Activated T-helper 1 cell treated with anti-CD3 and anti-CD28 coated beads, Interleukin-12 subunit alpha, Interleukin-12 subunit beta, Interleukin-2, Interleukin-4 antibody, amounts not matched to agents 30 ng/mL and 10 ng/mL and 1 ng/mL, durations not matched to agents 14 hours and 24 hours and 36 hours (primary cell): ENCODE measurements at places on chromosomes 2 and 18.
A peak's percentile ranks its signal among the peaks of the same experiment; 100 is the strongest.

GRCh38 chr2:85273738-85274731 lies 53.8 kb downstream of the TGOLN2 start:
- DNase-seq: no peak

DNA sequence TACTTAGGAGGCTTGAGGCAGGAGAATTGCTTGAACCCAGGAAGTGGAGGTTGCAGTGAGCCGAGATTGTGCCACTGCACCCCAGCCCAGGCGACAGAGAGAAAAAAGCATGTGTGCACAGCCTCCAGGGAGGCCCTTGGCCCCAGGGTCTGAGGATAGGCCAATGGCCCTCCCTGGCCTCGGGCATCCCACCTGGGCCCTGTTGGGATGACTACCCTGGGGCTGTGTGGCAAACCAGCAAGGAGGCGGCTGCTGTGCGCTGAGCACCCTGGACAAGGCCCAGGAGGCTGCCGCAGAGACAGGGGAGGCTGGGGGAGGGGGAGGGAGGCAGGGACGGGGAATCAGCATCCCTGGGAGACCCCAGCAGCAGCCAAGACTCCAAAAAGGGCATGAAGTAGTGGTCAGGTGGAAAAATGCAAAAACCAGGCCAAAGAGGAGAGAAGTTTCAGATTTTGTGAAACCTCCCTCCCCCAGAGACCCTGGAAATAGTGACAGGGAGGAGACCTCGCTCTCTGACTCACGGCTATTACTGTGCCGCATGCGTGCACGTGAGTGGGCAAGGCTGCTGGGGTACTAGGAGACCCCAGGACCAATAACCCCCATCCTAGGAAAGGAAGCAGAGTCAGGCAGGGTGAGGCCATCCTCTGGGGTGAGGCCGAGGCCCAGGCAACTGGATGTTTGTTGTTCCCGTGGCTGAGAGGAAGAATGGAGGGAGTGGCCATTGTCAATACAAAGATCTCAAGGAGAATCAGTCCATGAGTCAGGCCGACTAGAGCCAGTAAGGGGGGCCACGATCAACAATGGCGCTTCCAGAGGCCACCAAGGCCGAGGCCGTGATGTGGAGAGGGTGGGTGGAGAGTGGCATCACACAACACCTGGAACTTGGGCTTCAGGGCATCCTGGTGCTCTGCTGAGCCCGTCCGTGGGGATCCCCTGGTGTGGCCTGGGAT lies 16.0 kb upstream of the B3GNT7 start:
- DNase-seq: no peak

- no peak for DNase-seq
Observed at GRCh38 chr18:53795610-53796009, 428.9 kb downstream of the MBD2 start.

DNA sequence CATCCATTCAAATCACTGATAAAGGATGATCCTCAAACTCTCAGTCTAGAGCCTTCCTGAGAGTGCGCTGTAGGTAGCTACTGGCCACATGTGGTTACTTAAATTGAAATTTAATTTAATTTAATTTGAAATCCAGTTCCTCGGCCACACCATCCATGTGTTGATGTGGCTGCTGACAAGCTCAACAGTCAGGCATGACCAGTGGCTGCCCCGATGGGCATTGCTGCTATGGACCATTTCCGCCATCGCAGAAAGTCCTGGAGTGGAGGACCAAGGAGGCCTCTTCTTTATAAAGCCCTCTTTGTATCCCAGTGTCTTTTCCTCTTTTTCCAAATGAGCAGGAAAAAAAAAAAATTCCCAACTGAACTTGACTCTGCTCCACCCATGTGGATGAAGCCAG lies 100.6 kb downstream of the HDAC4 start:
- no peak for DNase-seq

- DNase-seq: no peak
Observed at GRCh38 chr2:174635015-174635593, 37.5 kb upstream of the WIPF1 start.

- DNase-seq: no peak
Observed at GRCh38 chr2:67394734-67395133, 2.4 kb upstream of the ETAA1 start.

GRCh38 chr18:77461062-77461688 lies 211.5 kb downstream of the GALR1 start:
- no peak for DNase-seq

DNA sequence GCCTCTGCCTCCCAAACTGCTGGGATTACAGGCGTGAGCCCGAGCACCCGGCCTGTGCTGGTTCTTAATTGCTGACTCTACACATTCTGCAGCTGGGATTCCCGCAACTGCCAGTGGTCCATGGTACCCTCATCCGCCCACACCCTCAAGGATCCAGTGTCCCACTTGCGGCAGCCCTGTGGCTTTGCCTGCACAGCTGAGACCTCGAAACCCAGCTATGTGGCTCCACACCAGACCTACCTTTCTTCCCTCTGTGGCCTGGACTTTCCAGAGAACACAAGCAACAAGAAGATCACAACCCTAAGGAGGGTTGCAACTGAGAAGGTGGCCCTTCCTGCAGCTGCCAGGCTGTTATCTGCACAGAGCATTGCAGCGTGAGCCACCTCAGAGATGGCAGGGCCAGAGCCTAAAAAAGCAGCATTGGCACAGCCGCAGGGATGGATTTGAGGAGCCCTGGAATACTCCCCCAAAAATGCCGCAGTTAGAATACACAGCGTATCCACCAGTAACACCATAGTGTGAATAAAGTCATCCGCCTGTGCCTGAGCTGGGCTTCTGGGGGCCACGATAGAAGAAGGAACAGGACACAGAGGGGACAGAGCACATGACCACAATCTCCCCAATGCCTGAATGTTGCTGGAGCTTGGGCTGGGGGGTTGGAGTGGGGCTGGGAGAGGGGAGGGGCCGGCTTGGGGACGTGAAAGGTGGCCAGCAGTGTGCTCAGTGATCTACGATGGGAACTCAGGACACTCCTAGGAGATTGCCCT lies 1.9 kb downstream of the GPR55 start:
- no peak for DNase-seq

DNA sequence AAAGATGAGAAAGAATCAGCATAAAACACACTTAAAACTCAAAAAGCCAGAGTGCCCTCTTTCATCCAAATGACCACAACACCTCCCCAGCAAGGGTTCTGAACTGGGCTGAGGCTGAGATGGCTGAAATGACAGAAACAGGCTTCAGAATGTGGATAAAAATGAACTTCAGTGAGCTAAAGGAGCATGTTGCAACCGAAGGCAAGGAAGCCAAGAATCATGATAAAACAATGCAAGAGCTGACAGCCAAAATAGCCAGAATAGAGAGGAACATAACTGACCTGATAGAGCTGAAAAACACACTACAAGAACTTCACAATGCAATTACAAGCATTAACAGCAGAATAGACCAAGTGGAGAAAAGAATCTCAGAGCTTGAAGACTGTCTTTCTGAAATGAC lies 12.2 kb upstream of the PSMA8 start:
- no peak for DNase-seq

- DNase-seq: no peak
Observed at GRCh38 chr2:44974064-44974715, 32.7 kb downstream of the SIX3 start.

DNA sequence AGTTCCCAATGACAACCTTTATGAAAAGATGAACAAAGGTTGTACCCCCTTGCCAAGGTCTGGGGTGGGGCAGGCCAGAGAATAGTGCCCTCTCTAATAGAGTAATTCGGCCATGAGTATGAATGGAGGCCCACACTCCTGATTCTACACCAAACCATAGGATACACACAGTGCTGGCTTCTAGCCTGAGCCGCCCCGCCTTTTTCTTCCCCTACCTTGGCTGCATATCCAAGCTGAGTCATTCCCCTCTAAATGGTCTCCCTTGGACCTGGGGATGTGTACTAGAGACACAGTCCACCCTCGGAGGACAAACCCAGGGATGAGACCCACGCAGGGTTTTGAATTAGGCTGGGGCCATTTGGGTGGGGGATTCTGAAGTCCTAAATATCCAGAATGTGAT lies 107.2 kb upstream of the CAPN13 start:
- no peak for DNase-seq

- no peak for DNase-seq
Observed at GRCh38 chr2:202758604-202759003, 113.0 kb downstream of the ICA1L start.

DNA sequence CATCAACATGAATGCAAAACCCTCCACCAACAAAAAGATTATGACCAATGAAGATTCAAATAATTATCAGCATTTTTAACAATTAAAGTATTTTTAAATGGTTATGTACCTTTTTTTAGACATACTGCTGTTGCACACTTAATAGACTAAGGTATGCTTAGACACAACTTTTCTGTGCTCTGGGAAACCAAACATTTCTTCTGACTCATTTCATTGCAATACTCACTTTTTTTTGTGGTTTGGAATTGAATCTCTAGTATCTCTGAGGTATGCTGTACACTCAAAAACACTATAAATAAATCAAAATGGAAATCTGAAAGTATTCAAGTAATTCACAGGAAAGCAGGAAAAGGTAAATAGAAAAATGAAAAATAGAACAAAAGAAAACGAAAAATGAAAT lies 247.9 kb upstream of the POU3F3 start:
- DNase-seq: no peak

DNA sequence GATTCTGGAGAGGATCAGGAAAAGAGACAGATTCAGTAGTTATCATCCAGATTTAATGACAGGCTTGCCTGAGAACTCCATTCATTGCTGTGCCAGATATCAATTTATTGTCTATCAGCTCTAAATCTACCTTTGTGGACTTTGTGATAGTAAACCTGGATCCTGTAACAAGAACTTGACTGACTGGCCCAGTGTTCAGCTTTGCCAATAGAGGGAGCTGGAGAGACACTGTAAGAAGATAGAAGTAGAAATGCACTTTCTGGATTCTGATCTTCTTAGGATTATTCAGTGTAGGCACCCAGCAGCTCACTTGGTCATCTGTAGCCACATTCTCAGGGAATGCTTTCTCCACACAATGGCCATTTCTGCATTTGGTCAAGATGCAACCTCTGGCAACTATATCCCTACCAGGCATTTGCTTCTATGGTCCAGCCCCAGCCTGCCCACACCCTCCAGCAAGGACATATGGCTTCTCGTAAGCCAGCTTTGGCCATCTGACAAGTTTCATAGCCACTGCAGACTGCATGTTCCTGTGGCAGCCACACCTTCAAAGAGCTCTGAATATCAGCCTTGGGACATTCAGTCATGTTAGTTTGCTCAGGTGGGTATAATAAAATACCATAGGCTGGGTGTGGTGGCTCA lies 6.1 kb upstream of the SERPINB8 start:
- peak; percentile 13 for DNase-seq

GRCh38 chr18:24923138-24923537 lies 428.8 kb downstream of the ZNF521 start:
- no peak for DNase-seq

GRCh38 chr2:184363213-184363612 lies 235.1 kb upstream of the ZNF804A start:
- DNase-seq: no peak

GRCh38 chr2:165214093-165214492 lies 10.2 kb upstream of the SCN3A start:
- DNase-seq: no peak

DNA sequence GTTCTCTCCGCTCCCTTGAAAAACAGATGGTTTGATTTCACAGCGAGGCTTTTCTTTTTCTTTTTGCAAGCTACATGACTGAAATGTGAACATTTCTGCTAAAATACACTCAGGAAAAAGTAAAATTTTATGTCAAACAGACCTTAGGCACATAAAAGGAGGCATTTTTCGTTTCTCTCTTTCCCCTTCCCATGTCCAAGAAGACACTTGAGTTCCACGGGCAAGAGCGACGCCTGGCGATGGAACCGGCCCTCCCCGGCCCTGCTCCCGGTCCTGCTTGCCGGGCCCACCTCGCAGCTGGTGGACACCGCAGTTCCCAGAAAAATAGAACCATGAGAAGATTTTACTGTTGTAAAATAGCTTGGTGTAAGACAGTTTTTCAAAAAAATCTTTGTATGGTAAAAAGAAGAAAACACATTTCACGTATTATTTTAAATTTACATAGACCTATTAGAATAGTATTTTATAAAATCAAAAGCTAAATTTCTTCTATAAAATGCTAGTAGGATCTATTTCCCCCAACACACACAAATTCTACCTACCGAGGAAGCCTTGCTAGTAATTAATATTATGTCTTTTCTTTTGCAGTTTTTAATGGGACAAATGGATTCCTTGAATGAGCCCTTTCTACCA lies 2.3 kb upstream of the ALKAL2 start:
- peak; percentile 16 for DNase-seq

DNA sequence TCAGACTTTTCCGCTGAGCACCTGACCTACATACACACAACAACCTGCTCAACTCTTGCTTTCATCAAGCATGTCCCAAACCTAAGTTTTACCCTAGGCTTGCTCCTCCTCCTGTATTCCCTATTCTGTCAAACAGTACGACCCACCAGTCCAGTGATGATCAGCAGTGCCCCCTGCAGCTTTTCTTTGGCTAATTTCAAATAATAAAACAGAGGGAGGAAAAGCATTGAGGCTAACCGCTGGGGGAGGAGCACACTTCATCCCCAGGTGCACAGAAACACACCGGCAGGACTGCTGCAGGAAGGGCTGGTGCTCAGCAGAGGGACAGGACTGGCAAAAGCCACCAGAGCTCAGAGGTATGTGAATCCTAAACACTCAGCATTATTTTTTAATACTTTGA lies 21.2 kb downstream of the E2F6 start:
- DNase-seq: no peak

- no peak for DNase-seq
Observed at GRCh38 chr2:42888321-42889245, 96.2 kb upstream of the HAAO start.
